Head of caudate nucleus (tissue), 42 donors: ENCODE measurements at places on chromosomes 1 and 21.

- DNase-seq = no peak
Observed at GRCh38 chr1:64540265-64540791, 70.4 kb downstream of the CACHD1 start.

GRCh38 chr1:169488157-169488556 is 2.4 kb upstream of the SLC19A2 start:
- no peak for DNase-seq

- DNase-seq = no peak
Observed at GRCh38 chr1:20389571-20389970, 96.4 kb downstream of the CAMK2N1 start.

- no peak for DNase-seq
Observed at GRCh38 chr1:85568660-85569059, 11.9 kb upstream of the CCN1 start.

DNA sequence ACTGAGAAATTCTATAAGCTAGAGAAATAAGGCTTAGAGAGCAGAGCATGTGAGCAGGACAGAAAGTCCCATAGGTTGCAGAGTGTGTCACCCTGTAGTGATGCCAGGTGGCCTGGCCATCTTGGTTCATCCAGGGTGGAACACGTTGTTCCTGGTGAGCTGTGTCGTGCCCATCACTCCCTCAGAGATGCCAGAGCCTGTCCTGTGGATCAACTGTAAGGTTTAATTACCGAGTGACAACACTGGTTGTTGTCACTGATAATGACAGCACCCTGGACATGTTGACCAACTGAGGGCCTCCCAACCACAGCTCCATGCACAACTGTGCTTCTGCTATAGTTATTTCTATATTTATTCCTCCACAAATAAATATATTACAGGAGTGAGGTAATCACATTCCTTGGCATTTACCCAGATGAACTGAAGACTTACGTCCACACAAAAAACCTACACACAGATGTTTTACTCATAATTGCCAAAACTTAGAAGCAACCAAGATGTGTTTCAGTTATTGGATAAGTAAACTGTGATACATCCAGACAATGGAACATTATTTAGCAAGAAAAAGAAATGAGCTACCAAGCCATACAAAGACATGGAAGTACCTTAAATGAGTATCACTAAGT is 6.2 kb downstream of the C1orf198 start:
- DNase-seq = no peak
